HCT116 (cell line): ENCODE measurements at places on chromosomes 12 and 14.

DNA sequence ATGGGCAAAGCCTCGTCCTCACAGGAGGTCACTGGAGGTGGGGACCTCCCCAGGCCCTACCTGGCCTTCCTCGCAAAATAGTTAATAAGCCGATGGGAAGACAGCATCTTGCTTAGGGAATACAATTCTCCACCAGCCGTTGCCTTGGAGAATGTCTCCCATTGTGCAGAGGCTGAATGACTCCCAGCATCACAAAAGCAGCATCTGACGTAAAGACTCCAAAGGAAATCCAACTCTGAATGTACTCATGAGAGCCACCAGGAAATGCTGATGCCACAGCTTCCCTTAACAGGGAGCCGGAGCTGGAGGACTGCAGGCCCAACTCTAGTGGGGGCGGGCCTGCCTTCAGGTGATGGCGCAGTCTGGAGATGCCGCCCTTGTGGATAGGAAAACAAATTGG is 15.5 kb downstream of the CCDC63 start:
- no peak for DNase-seq

DNA sequence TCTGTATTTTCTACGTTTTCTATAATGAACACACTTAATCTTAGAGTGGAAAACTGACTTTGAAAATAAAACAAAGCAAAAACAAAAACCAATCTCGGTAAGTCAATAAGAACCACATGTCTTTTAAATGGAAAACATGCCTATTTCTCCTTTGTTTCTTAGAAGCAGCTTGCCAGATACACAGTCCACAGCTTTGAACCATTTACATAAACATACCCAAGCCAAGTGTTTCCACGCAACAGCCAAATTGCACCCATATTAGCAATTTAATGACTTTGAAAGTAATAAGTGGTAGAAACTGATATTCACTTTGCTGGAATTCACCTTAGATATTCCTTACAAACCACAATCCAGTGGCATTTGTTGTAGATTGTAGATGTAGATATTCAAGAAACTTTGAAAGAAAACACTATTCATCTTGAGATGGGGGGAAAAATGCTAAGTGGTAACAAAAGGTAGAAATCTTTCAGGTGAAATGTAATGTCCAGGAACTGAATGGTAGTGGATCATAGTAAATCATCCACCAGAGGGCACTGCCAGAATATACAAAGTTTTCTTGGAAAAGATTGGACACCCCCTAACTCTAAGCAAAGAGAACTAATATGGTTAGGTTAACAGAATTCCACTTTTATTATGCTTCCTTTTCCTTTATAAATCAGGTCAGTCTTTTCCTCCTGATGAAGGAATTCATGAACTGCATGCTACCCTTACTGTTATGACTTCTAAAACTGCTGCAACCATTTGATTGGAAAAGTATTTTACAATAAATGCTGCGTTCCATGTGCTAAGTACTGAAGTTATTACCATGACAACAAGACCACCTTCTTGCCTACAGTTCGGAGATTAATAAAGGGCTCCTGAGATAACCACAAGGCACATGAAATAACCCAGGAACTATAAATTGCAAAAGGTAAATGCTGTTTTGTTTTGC is 69.8 kb downstream of the RERG start:
- peak; percentile 6 for DNase-seq

GRCh38 chr12:74896186-74896585 is 313.5 kb downstream of the KCNC2 start:
- DNase-seq = no peak

GRCh38 chr14:68623826-68624225 is 169.0 kb downstream of the ZFP36L1 start:
- no peak for DNase-seq
